ENCODE measurements at places on chromosomes 3 and 15. TPM values are rescaled to one million over a fixed set of nuclear protein-coding genes. Genes with fewer than 3 reads are reported as not detected.

DNA sequence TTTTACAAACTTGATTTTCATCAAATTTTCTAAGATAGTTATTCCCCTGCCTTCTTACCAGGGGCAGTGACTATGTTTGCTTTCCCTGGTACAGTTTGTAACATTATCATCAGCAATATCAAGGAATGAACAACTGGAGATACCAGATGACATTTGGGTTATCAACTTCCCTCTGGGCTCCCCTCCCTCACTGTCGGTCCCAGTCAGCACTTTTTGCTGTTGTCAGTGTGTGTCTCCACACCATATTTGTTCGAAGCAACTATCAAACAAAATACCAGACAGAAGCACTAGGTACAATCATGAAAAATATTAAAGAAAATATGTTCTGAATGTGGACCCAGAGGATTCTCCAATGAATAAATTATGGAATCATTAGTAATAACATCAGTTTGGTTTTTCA, 75.3 kb downstream of the PLOD2 start:
- DNase-seq = no peak

DNA sequence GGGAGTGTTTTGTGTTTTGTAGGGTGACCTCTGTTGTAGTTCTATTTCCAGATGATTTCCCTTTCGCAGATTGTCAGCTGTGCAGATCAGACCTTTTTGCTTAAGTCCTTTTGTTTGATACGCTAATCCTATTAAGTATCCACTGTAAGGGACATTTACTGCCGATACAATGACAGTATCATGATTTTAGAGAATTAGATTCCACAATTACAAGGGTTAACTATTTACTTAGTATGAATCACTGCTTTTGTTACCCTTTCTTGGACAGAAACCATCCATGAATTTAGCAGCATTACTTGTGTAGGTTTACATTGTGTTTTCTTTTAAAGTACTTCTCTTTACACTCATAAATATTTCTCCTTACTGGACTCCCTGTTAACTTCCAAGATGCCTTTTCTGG, 31.4 kb downstream of the ZNF662 start:
- no peak for DNase-seq

DNA sequence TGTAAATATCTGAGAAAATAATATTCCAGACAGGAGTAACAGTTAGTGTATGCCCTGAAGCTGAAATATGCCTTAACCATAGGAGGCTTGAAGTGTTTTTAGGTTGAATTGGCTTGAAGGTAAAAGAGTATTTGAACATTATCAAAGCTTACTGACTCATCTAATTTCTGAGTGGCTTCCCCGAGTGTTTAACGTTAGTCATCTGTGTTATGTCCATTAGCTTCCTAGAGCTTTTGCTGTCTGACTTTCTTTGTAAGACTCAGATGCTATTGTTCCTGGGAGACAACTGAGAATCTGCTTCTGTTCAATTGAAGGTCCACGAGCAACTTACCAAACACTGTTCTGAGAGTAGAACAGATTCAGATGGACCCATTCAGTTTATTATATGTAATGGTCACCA, 656.8 kb upstream of the NECTIN3 start:
- peak; percentile 32 for DNase-seq

GRCh38 chr3:72131899-72132298, 347.0 kb upstream of the PROK2 start:
- DNase-seq = no peak

GRCh38 chr3:95738045-95738444, 1076.3 kb upstream of the EPHA6 start:
- no peak for DNase-seq

DNA sequence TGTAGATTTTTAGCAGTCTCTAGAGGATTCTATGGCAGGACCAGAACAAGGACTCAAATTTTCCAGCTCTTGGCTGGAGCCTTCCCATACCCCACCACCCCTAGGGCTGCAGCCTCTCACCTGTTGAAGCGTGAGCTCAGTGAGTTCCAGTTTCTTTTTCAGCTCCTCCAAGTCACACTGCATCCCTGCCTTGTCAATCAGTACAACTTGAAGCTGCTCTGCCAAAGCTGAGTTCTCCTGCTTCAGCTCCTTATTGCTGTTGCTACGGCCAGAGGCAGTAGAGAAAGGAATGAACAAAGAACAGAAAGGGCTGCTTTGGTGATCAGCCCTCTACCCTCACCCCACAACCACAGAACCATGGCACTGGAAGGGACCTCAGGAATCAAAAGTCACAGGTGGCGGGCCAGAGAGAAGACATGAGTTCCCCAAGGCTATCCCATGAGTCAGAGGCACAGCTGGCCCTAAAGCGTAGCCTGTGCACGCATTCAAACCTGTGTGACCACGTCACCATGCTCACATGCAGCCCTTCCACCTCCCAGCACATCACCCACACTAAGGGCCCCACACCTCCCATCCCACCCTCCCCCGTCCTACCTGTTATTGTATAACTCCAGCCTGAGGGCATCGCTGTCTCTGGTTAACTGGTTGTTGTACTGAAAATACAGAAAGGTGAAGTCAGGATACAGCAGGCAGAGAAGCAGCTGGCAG, 83.3 kb upstream of the C2CD4B start:
- DNase-seq = no peak

DNA sequence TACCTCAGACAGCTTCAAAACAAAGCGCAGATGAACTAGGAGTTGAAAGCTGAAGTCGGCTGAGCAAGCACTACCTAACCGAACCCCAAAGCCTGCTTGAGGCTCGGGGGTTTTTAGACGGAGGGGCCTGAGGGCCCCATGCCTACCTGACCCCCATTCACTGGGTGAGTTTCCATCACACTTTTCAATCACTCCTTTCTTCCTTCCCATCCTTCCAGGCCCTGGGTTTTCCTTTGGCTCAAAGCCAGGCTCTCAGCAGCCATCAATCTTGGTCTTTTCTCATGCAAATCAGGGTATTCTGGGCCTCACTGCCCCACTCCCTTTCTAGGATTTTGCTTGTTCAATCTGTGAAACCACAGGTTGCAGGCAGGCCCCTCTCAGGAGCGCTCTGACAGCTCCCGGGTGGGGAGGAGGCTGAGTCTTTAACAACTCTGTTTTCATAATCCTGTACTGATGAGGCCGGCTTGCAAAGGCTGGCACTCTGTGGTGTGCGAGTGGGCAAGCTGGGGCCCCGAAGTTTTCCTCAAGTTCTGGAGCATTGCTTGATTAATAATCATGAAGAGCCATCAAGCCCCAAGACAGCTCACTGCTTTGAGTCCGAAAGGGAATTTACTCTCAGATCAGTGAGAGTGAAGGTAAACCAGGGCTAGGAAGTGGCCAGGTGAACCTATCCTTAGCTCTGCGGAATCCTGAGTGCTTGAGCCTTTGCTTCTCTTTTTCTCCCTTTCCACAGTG, 97.6 kb downstream of the FRMD4B start:
- no peak for DNase-seq

DNA sequence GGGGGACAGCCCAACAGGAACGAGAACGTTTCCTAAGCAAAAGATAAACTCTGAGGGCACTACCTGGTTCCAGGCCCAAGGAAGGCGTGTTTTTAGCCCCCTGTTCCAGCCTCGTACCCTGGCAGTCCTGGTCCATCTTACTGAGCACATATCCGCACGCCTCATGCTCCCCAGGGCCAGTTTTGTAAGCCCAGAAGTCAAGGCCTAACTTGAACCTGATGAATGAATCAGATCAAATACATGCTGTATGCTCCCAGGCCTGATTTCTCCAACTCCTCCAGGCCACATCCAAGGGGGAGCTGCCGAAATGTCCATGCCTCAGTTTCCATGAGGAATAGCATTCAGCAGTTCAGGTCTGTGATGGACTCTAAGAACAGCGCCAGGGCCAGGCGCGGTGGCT, 14.3 kb upstream of the DOCK3 start:
- DNase-seq = no peak

GRCh38 chr3:47685037-47685436, 96.7 kb downstream of the SMARCC1 start:
- no peak for DNase-seq

GRCh38 chr3:110933821-110934426, 137.7 kb upstream of the NECTIN3 start:
- no peak for DNase-seq

- no peak for DNase-seq
Observed at GRCh38 chr3:60754617-60755016, 496.6 kb downstream of the FHIT start.

- DNase-seq = no peak
Observed at GRCh38 chr3:52112056-52112455, 42.2 kb downstream of the POC1A start.

- DNase-seq = peak; percentile 92
Observed at GRCh38 chr3:107522510-107523288, at the start of gene BBX. TSS of gene BBX (plus strand) at chr3:107522962. CDS start at chr3:107710461, 187,499 bp downstream.

Gene RBPMS2
- total RNA-seq = not detected

Gene KATNBL1
- 61.0 TPM for total RNA-seq

Gene SLC28A1
- not detected for total RNA-seq

Gene CCRL2
- 6.4 TPM for total RNA-seq

Gene CLSTN2
- total RNA-seq = 0.07 TPM

Gene RHCG
- not detected for total RNA-seq

Gene SERINC4
- total RNA-seq = not detected

Gene EFHB
- 0.32 TPM for total RNA-seq

Data from pulmonary artery endothelial cell (primary cell).